ENCODE measurements at places on chromosomes 5 and 9. TPM values are rescaled to one million over a fixed set of nuclear protein-coding genes. Genes with fewer than 3 reads are reported as not detected.
A peak's percentile ranks its signal among the peaks of the same experiment; 100 is the strongest.

DNA sequence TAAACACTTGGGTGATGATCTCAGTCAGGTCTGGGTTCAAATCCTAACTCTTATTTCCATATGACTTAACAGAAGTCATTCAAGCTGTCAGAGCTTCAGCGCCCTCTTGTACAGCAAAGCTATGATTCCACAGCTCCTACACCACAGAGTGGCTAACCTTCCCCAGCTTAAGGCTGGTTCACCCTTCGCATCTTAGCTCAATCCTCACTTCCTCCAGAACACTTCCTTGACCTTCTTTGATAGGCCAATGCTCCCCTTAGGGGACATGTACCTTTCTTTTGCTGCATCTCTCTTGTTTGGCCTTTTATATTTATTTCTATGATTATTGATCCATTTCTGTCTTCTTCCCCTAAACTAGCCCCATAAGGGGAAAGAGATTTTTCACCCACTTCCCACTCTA lies 57.0 kb downstream of the RASEF start:
- no peak overlapping the region for H3K27ac ChIP-seq
- no peak overlapping the region for H3K4me3 ChIP-seq
- H3K4me1 ChIP-seq: no peaks in the 10 kb centered on the region

- H3K27ac ChIP-seq: no peak overlapping the region
- H3K4me3 ChIP-seq: no peak overlapping the region
- no peak for DNase-seq
- H3K4me1 ChIP-seq: peaks cover 47% of the 10 kb centered on the region
- H3K36me3 ChIP-seq: peaks cover 33% of the 10 kb centered on the region
Measured at GRCh38 chr9:95027914-95028852, 289.3 kb downstream of the FANCC start.

DNA sequence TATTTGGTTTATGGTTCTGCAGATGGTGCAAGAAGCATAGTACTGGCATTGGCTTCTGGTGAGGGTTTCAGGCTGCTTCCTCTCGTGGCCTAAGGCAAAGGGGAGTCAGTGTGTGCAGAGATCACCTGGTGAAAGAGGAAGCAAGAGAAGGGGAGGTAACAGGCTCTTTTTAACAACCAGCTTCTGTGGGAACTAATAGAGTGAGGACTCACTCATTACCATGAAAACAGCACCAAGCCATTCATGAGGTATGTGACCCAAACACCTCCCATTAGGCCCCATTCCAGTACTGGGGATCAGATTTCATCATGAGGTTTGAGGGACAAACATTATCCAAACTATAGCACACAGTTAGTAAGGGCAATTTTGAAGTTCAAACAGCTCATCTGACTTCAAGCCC lies 263.5 kb downstream of the TMEM38B start:
- no peak overlapping the region for H3K4me3 ChIP-seq
- no peak for DNase-seq
- no peak overlapping the region for H3K27ac ChIP-seq
- H3K4me1 ChIP-seq: no peaks in the 10 kb centered on the region

- H3K4me1 ChIP-seq: peaks cover 4% of the 10 kb centered on the region
- H3K36me3 ChIP-seq: no peaks in the 10 kb centered on the region
- no peak for DNase-seq
- no peaks in the 10 kb centered on the region for H3K27me3 ChIP-seq
- H3K27ac ChIP-seq: no peak overlapping the region
- H3K4me3 ChIP-seq: no peak overlapping the region
Measured at GRCh38 chr5:132253008-132253441, 4.5 kb upstream of the PDLIM4 start.

GRCh38 chr9:137000177-137000930 lies 4.0 kb upstream of the CLIC3 start:
- peak overlapping the region; percentile 83 for H3K27ac ChIP-seq
- no peaks in the 10 kb centered on the region for H3K36me3 ChIP-seq
- peaks cover 16% of the 10 kb centered on the region for H3K4me1 ChIP-seq

GRCh38 chr5:43033841-43034590 lies 6.1 kb downstream of the ANXA2R start:
- H3K4me3 ChIP-seq: peak overlapping the region; percentile 32
- H3K27me3 ChIP-seq: no peaks in the 10 kb centered on the region
- DNase-seq: peak; percentile 45
- H3K27ac ChIP-seq: peak overlapping the region; percentile 94
- 0 out of 2 replicates have a peak, but pooled peaks cover 1% of the 10 kb centered on the region for H3K36me3 ChIP-seq
- H3K4me1 ChIP-seq: peaks cover 8% of the 10 kb centered on the region

GRCh38 chr9:95724253-95724991 lies 151.1 kb upstream of the ERCC6L2 start:
- H3K27me3 ChIP-seq: peaks cover 15% of the 10 kb centered on the region
- H3K4me3 ChIP-seq: no peak overlapping the region

GRCh38 chr5:133839090-133839489 lies 129.3 kb downstream of the C5orf15 start:
- H3K36me3 ChIP-seq: no peaks in the 10 kb centered on the region
- no peak overlapping the region for H3K27ac ChIP-seq
- no peak for DNase-seq
- no peak overlapping the region for H3K4me3 ChIP-seq

DNA sequence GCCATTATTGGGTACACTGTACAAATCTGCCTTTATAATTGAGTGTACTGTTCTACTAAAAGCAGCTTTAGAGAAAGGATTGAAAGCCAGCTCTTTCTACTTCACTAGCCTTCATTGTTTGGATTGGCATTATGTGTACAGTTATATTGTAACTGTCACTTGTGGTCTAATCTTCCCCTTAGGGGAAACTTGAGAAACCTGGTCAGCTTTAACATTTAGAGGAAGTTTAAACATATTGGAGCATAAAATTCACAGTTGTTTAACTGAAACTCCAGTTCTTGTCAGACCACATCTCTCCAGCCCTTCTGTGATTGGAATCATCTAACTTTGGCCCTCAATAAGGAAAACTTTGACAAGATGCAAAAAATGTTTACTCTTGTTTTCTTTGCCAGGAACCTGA lies 24.6 kb downstream of the PIK3R1 start:
- no peaks in the 10 kb centered on the region for H3K27me3 ChIP-seq
- H3K36me3 ChIP-seq: no peaks in the 10 kb centered on the region
- no peak for DNase-seq
- H3K4me3 ChIP-seq: no peak overlapping the region
- H3K4me1 ChIP-seq: peaks cover 5% of the 10 kb centered on the region

Gene ADCY2
- total RNA-seq: not detected

Gene KIAA1958
- 1.8 TPM for total RNA-seq

Gene FBP2
- total RNA-seq: not detected

Gene PCDHGB7
- total RNA-seq: 5.8 TPM

Gene PFDN1
- total RNA-seq: 92.8 TPM
